ENCODE measurements at places on chromosomes 2 and 18.

- DNase-seq = no peak
Measured at GRCh38 chr18:43572163-43572562, 294.9 kb upstream of the SYT4 start.

DNA sequence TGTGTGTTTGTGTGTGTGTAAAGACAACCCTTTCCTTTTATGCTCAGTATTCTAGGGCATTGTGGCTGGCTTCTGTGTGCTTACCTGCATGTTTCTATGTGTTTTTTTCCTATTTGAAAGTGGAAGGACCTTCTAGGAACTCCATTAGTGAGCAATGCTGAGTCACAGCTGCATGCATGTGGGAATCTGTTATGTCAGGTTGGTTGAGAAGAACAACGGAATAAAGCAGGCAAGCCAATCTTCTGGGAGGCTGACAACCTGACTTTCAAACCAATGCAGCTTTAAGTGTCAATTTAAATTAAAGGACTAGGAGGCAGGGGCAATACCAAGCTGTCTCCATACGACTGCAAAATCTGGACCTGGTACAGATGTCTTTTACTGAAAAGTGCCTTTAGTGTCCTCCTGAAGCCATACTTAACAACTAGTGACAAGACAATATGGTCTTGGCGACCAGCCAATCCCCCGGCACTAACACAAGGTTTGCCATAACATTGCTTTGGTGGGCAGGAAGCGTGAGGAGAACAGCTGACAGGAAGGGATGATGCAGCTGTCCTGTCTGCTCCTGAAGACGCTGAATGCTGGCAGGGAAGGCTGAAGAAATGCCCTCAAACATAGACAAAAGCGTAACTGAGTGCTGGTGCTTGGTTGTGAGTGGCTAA lies 514.7 kb upstream of the CDH7 start:
- DNase-seq = no peak

- no peak for DNase-seq
Measured at GRCh38 chr2:79832511-79833234, 319.8 kb downstream of the CTNNA2 start.

GRCh38 chr18:2083691-2084090 lies 487.6 kb downstream of the METTL4 start:
- no peak for DNase-seq

GRCh38 chr2:60529785-60530627 lies 23.4 kb downstream of the BCL11A start:
- no peak for DNase-seq
